ENCODE measurements at places on chromosomes 6 and 20.

GRCh38 chr6:133551847-133552341 lies 310.7 kb downstream of the EYA4 start:
- DNase-seq = peak; percentile 99

DNA sequence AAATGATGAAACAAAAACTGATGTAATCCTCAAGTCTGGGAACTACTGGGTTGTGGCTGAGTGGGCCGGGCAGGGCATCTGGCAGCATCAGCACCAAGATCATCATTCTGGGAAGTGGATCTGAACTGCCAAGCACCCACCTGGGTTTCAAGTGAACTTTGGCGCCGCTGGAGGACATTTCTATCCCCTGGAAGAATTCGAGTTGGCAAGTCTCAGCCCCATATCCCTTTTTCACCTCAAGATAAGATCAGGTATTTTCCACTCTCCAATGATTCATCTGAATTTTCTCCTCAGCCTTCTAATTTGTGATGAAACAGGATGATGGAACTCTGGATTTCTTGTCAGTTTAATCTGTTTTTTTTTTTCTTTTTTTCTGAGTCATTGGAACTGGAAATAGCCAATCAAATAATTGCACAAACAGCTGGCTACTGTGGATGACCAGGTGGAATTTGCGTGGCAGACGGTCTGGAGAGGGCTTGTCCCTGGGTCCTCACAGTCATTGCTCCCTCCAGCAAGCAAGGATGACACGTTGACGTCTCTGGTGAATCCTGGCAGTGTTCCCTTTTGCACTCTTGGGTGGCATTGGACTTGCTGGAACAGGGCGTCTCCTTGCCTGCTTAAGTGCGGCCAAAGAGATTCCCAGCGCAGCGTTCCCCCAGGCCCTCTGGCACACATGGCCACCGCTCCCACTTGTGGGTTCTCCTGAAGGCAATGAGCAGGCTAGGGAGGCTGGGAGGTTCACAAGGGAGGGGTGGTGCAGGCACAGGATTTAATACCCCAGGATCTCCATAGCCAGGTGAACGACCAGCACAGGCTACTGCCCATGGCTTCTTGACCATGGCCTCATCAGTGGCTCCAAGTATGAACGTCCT lies 80.4 kb downstream of the DHX35 start:
- no peak for DNase-seq

GRCh38 chr6:145214570-145214969 lies 520.8 kb downstream of the EPM2A start:
- DNase-seq = peak; percentile 53

GRCh38 chr6:113328886-113329381 lies 528.2 kb upstream of the MARCKS start:
- peak; percentile 77 for DNase-seq

DNA sequence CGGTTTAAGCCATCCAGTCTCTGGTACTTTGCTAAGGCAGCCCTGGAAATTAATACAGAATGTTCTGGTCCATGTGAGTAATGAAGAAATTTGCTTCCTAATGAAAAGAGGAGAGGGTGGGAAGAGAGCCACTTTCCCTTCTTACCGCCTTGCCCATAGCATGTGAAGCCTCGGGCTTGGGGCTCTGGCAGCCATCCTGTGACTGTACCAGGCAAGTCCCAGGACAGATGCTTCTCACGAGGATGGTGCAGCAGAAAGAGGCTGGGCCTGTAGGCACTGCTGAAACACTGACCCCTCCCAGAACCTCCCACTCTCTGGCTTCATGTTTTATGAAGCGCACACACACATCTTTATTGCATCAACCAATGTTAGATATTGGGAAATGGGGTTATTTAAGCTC lies 74.8 kb downstream of the IYD start:
- no peak for DNase-seq

DNA sequence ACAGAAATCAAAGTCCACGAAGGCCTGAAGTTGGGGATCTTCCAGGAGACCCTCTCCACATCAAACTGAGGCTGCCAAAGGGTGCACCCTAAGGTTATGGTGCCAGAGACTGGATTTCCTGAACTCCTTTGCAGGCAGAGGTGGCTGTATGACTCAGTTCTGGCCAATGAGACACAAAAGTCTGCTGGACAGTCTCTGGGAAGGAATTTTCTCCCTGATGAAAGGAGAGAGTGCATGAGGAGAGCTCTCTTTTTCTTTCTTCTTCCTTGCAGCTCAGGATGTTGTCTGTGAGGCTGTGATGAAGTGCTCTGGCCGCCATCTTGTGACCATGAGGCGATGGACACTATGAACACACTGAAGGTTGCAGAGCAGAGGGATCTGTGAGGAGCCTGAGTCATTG lies 85.2 kb downstream of the MDGA1 start:
- DNase-seq = peak; percentile 24

DNA sequence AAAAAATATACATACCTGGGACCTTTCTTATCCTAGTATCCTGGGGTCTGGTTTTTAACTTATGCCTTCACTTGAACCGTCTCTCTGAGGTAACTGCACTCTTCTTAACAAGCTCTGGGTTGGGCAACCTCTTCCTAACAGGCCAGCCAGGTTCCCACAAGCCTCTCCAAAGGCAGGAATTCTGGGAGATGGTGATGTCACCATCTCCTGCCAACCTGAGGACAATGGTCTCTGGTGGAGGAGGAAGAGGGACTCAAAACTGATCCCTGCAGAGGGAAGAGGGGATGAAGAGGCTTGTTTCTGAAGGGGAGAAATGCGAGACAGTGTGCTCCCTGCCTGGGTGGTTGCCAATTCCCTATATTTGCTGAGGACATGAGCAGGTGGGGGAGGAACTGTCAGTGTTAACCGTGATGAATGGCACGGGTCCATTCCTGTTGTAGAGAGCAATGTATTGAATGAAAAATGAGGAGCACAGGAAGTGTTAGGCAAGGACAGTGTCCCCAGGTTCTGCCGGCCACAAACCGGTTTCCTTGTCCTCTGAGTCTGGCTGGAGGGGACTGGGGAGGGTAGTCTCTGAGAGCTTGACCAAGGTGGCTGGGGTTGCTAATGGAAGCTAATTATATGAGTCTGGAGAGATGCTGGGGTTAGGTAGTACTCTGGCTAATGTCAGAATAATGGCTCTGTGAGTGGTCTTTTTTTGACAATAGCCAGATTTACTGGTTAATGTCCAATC lies 95.5 kb downstream of the KCNB1 start:
- DNase-seq = no peak

DNA sequence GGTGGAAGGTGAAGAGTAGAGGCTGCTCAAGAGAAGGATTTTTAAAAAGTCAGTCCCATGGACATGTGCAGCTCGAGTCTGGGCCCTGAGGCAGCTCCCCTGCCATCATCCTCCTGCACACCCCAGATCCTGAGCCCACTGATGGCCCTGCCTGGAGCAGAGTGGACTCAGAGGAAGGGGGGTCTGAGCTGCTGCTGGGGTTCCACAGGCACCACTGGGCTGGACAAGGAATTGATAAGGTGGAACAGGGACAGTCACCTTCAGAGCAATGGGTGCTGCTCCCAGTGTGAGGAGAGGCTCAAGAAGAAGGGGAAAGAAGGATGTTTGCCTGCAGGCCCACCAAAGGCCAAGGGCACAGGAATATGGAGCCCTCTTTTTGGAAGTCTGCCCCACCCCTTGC lies 6.2 kb downstream of the ULBP2 start:
- no peak for DNase-seq

GRCh38 chr6:137765059-137765458 lies 102.0 kb upstream of the TNFAIP3 start:
- DNase-seq = no peak

DNA sequence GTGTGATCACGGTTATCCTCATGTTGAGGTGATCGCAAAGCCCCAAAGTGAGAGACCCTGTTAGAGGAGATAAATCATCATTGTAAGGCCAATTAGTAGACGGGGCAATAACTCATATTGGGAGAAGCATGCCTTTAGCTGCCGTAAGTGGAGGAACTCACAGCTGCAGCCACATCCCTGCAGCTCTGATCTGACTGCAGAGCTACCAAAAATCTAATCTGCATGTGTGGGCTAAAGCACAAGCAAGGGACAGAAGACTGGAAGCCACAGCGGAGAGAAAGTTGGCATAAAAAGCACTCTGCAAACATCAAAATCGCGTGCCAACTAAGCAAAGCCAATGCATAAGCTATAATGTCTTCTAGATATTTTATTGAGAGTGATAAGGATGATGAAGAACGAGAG lies 79.8 kb downstream of the TBC1D7 start:
- DNase-seq = no peak

DNA sequence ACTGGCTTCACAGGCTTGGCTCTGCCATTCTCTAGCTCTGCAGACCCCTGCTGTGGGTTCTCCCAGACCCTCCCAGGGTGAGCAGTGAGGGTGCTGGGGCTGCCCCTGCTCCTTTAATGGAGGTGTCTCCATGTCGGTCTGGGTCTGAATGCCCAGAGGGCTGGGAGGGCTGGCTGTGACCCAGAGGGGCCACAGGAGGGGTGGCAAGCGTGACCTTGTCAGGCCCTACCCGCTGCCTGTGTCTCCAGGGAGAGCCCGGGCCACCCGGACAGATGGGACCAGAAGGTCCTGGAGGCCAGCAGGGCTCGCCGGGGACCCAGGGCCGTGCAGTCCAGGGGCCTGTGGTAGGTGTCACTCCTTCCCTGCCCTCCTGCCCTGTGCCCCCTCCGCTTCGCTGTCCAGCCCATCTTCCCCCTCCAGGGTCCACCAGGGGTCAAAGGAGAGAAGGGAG lies 32.1 kb downstream of the COL20A1 start:
- no peak for DNase-seq

GRCh38 chr6:125271486-125272159 lies 30.1 kb downstream of the HDDC2 start:
- no peak for DNase-seq

DNA sequence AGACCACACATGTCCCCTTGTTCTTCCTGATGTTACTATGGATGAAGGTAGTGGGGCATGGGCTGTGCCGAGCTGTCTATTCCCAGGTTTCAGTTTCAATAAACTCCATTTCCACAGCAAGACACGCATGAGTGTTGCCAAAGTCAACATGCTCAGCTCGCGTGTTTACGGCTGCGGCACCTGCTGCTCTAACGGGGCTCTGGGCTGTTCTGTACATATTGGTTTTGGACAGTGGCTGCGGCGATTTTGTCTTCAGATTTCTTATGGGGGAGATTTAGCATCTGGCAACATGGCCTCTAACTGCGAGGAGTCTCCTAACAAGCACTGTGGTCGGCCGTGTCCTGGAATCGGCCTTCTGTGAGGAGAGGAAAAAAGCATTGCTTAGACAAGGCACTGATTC lies 58.6 kb downstream of the TMEM242 start:
- peak; percentile 35 for DNase-seq

GRCh38 chr6:40176152-40176551 lies 241.9 kb upstream of the MOCS1 start:
- no peak for DNase-seq

DNA sequence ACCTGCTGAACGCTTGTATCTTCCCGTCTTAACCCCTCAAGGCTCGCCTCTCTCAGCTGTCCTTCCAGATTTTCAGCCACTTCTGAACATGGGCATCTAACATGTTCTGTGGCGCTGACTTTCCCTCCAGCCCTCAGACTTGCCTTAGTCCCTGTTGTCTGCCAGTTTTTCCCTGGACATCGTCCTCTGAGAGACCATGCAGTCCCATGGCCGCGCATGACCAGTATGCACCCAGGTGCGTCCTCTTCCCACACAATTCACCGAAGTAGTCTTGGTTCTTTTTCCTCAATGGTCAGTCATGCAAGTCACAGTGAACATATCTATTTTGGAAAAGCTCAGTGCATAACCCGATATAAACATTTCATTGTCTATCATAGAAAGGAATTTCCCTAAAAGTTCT lies 9.2 kb downstream of the TUBB2B start:
- no peak for DNase-seq

DNA sequence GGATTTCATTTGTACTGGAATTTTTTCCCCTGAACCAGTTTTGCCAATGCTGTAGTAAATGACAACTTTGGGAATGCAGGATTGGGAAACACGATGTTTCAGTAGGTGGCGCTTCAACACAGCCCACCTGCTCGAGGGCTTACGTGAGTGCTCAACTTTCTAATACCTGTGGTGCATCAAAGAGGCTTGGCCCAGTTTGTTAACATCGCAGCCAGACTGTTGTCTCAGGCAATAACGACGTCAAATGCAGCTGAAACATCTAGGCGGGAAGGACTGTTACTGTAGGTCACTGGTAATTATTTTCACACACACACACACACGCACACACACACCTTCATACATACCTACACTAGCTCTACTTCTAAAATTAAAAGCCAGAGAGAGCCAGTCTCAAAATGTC lies 815.5 kb upstream of the SLC35B3 start:
- peak; percentile 60 for DNase-seq

DNA sequence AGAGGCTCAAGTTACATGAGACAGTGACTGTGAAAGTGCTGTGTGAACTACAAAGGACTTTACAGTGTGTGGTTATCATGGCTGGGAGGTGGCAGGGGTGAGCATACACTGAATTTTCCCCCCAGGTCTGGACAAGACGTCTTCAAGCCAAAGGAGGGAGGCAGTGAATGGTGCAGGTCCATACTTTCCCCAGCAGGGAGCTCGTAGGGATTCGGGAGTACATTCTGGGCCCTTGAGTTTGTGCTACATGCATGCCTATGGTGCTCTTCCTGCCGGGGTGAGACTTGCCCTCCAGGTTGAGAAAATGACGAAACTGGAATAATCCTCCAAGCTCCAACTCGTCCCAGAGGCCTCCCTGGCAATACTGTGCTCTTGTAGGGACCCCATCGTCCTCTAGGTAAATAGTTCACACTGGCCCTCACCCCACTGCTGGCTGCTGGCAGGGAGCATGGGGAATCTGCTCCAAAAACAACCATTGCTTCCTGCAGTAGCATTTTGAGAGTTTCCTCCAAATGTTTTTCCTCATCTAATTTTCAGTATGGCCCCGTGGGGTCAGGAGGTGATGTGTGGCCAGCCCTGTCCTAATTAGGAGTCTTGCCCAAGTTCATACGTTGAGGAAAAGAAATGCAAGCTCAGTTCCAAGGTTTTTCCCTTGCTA lies 57.6 kb downstream of the ZNF831 start:
- no peak for DNase-seq

GRCh38 chr20:33299111-33299603 lies 16.1 kb downstream of the BPIFB1 start:
- DNase-seq = peak; percentile 23

DNA sequence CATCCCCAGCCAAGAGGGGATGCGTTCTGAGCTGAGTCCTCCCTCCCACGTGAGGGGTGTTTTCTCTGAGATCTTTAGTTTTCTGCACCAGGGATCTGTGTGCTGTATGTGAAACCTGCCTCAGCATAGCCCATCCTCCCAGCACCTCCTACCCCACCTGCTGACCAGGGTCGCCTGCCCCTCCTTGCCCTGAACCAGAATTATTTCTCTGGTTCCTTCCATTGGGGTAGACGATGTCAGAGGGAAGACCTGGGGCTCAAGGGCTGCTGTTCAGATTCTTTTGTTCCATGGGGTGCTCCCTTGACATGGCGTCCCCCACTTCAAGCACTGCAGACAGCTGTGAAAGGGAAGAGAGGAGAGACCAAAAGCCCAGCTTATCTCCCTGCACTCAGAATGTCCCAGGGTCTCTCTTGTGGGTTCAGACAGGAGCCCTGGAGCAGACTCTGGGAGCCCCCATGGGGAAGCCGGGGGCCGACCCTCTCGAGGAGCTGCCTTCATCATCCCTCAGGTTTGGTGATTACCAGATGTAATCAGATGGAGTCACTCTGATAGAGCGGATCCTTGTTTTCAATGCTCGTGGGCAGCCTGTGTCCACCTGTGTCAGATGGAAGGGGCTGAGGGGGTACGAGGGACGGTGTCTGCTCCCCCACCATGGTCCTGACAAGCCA lies 74.3 kb downstream of the ERMARD start:
- DNase-seq = no peak

- DNase-seq = no peak
These were observed 134.0 kb upstream of the RREB1 start for GRCh38 chr6:6973721-6974120.

Data from astrocyte of the spinal cord (primary cell).